ENCODE measurements at places on chromosomes 16 and 17.
A peak's percentile ranks its signal among the peaks of the same experiment; 100 is the strongest.

- DNase-seq: no peak
Measured at GRCh38 chr17:76725580-76726230, 701 bp downstream of the JMJD6 start.

GRCh38 chr16:13335879-13336278, 434.5 kb downstream of the SHISA9 start:
- DNase-seq: no peak

DNA sequence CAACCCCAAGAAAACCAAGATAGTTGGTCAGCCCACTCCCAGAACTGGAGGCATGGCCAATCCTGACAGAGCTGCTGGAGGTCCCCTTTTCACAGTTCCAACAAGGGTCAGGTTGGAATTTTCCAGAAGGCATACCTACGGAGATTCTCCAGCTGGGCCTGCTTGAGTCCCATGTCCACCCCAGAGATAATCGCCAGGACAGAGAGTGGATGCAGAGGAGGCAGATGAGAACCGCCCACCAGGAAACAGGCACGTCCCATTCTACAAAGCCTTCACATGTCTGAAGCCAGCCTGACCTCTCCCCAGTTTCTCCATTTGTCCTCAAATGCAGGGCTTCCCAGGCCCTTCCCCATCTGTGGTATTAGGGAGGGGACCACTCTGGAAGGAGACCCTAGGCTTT, 47.4 kb upstream of the SMURF2 start:
- no peak for DNase-seq

GRCh38 chr17:49439305-49439672, 24.6 kb upstream of the PHB1 start:
- no peak for DNase-seq

GRCh38 chr16:84484579-84485254, 19.7 kb downstream of the MEAK7 start:
- DNase-seq: no peak

- DNase-seq: no peak
Measured at GRCh38 chr17:6000426-6000825, 69.8 kb upstream of the WSCD1 start.

GRCh38 chr17:5975661-5976060, 94.5 kb upstream of the WSCD1 start:
- DNase-seq: no peak

DNA sequence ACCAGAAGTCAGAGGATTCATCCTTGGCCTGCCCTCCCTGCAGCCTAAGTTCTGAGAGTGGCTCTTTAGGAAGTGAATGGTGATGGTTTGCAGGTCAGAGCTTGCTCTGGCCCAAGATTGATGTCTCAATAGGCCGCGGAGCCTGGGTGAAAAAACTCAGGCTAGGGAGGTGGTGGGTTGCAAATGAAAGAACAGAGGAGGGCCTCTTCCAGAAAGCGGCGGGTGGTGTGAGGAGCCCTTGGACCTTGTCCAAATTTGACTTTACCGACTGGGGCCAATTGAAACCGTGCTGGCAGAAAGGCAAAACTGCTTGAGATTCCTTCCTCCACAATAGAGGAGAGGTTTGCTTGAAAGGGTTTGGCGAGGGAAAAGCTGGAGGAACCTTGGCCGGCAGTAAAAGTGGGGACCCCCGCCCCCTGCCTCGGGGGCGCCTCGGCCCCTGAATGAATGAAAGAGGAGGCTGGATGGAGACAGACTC, 331.3 kb downstream of the SEC14L1 start:
- DNase-seq: no peak

DNA sequence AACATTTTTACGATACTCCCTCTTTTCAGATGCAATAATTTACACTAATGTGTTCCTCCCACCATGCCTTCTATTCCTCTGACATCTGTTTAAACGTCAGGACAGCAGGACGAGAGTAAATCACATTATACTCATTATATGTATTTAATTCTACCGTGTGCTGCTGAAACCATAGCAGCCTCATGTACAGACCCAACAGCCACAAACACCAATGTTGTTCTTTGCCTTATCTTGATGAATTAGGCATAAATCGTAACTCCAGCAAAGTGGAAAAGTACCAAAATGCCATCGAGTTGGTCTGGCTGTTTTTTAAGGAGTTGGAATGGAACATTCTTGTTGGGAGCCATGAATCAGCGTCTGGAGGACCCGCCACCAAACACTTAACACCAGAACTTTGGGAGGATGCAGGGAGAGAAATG, 82.9 kb upstream of the FOXF1 start:
- DNase-seq: no peak

GRCh38 chr17:34121311-34121710, 133.8 kb upstream of the CCL2 start:
- no peak for DNase-seq

- peak; percentile 12 for DNase-seq
Measured at GRCh38 chr16:56792967-56793366, 63.0 kb downstream of the NUP93 start.

GRCh38 chr16:49503256-49504022, 129.8 kb downstream of the C16orf78 start:
- no peak for DNase-seq

GRCh38 chr16:66695935-66696668, 441 bp downstream of the CMTM4 start:
- no peak for DNase-seq

- no peak for DNase-seq
Measured at GRCh38 chr17:5667871-5668270, 83.6 kb upstream of the NLRP1 start.

- DNase-seq: no peak
Measured at GRCh38 chr16:82991966-82992675, 365.4 kb downstream of the CDH13 start.

- DNase-seq: no peak
Measured at GRCh38 chr17:35915153-35915964, 15.2 kb downstream of the RDM1 start.

GRCh38 chr16:60123392-60124023, 1389.4 kb upstream of the GOT2 start:
- no peak for DNase-seq

DNA sequence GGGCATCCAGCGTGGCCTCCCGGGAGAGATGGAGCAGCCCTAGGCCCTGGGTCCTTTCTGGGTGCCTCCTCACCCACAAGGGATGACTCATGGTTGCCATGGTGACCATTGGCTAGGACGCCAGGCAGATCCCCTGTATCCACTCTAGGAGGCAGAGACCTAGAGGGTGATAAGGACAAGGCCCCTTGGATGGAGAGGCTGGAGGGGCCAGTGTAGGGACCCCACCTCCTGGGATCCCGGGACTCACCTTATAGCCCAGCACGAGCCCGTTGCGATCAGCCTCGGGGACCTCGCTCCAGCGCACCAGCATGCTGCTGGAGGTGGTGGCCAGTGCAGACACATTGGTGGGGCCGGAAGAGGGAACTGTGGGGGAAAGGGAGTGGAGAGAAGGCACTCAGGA, 82.2 kb upstream of the CDC42EP4 start:
- DNase-seq: no peak

GRCh38 chr16:67936124-67936879, at the start of gene PSMB10:
Gene PSMB10 (minus strand): TSS chr16:67936850. CDS start chr16:67936749, 101 bp downstream.
- DNase-seq: no peak

DNA sequence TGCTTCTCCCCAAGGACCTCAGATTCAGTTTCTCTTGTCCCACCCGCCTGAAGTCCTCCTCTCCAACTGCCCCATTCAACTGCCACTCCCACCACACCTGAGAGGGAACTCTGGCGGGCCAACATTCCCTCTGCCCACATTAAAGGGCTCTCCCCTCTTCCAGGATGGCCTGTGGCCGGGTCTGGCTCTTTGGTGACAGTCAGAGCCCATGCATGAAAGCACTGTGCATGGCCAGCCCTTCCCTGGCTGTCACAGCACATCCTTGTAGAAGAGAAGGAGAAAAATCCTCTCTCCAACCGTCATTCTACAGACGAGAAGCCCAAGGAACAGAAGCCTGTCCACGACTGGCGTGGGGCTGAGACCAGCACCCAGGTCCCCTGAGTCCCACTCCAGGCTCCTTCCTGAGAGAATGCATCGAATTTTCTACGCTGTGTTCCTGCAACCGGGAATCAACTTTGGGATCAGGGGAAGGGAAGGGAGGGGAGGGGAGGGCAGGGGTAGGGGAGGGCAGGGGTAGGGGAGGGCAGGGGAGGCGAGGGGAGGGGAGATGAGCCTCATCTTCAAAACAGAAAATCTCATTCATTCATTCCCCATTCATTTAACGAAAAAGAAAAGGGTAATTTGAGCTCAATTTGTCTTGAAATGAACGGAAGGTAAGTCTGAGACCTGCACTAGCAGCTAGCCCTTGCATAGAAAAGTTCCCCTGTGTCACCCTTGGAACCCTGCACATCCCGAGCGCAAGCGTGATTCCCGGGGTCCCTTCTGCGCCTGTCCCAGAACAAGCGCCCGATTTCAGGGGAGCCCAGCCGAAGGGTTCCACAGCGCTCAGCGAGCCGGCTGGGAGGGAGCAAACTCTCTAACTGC, at the start of gene ABCC12:
Gene ABCC12 (minus strand): TSS at position 68 of the 864 bp plus-strand sequence. CDS start 9,569 bp downstream, outside the sequence.
- no peak for DNase-seq

DNA sequence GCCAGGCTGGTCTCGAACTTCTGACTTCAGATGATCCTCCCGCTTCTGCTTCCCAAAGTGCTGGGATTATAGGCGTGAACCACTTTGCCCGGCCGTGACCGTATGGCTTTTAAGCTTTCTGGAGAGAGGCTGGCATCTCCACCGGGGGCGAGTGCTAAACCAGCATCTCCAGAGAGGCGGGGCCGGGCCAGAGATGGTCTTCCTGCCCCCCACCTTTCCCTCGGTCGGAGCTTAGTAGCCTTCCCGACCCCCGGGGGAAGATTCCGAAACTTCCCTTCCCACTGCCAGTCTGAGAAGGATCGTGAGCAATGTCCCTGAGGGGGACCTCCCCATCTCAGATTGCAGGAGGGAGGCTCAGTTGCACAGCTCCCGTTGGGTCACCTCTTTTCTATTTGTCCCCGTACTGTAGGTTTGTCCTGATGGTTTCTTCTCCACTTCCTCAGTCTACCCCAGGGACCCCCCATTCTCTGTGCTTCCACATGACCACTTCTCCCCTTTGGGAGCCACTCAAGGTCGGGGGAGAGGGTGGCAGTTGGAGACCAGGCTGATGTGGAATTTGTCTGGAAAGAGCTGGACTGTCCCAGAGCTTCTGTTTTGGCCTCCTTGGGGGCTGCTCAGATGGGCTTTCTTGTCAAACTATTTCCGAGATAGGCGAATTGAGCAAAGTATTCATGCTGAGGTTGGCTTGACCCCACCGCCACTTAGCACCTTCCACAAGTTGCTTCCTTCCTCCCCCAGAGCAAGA, 18.2 kb downstream of the IGF2BP1 start:
- no peak for DNase-seq

GRCh38 chr17:16584273-16584995, 15.4 kb upstream of the ZNF287 start:
- peak; percentile 38 for DNase-seq

DNA sequence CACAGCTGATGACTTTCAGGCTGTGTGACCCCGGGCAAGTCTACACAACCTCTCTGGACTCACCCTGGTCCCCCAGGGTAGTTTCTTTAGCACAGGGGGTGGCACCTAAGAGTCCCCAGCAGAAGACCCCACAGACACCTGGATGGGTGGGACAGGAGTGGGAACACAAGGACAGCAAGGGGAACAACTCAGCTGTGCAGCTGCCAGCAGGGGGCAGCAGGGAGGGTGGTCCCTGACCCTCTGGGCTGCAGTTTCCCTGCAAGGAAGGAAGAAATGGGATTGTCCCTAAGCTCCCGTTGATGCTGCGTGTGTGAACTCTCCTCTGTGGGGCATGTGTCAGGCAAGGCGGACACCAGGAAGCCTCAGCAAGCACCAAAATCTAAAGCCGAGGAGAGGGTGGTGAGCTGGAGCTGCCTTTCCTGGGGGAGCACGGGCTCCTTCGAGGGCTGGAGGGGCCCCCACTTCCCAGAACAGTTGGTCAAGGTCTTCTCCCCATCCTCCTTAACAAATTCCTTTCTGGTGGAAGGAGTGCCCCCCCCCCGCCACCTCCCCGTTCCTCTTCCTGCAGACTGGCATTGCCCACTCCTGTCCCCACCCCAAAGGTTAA, 24.1 kb upstream of the CDH5 start:
- no peak for DNase-seq

GRCh38 chr17:63698886-63699637, 863 bp downstream of the LIMD2 start:
- DNase-seq: no peak

- no peak for DNase-seq
Measured at GRCh38 chr16:87033021-87033471, 284.1 kb downstream of the C16orf95 start.

DNA sequence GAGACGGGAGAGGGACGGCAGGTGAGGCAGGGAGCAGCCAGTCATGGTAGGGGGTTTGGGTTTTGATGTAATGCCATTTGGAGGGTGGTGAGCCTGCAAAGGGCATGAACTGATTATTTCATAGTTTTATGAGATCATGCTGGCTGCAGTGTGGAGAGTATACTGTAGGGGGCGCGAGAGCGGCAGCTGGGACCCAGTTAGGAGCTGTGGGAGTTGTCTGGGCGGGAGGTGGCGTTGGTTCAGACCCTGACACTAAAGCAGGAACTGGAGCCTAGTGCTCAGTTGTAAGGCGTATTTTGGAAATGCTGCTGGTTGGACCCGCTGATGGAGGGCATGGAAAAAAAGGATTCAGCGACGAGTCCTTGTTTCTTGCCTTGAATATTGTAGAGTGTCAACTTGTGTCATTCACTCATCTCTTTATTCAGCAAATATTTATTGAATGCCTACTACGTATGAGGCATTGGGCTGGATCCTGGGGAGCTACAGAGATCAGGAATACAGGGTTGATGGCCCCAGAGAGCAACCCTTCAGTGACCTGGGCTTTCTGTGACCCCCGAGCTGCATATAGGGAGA, 23.7 kb upstream of the KDM8 start:
- DNase-seq: no peak

DNA sequence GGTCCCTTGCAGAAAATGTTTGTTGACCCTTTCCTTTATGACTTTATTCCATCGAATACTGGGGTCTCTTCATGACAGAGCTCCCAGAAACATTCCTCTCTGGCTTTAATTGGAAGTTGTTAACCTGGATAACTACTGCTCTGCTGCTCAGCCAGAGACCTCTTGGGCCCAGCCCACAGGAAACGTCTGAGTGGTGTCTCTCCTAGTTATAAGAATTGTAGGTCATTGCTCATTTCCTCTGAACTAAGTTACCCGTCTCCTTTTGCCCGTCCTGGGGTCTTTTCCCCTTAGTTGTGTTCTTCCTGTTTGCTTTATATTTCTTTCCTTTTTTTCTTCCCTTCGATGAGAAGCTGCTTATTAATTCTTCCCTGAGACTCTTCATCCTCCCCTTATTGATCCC, 9.0 kb downstream of the MAP2K6 start:
- DNase-seq: no peak

DNA sequence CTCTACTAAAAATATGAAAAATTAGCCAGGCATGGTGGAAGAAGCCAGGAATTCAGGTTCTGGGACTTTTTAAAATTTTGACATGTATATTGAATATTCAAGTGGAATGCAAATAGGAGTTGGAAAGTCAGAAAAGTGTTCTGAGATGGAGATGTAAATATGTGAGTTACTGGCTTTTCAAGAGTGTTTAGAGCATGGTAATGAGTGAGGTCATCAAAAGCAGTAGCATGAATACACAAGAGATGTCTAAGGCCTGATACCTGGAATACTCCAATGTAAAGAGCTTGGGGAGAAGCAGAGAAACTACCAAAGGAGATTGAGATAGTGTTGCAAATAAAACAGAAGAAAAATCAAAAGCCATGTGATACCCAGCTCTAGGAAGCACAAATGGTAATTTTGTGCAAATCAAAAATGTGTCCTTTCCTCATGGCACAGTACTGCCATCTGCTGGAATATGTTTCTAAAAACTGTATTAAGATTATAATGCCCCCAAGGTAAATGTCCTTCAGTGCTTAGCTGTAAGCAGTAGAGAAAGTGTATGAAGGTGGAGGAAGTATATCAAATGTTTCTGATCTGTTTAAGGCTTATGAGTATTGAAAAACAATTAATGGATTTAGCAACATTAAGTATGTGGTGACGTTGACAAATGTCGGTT, 908.4 kb downstream of the KCNJ18 start:
- no peak for DNase-seq

All from NCI-H2081 treated with DMSO at 0.1 percent for 48 hours (cell line).